ENCODE measurements at places on chromosomes 5 and 9.

GRCh38 chr9:69452110-69452782, 127.2 kb downstream of the ENTREP1 start:
- DNase-seq: no peak

DNA sequence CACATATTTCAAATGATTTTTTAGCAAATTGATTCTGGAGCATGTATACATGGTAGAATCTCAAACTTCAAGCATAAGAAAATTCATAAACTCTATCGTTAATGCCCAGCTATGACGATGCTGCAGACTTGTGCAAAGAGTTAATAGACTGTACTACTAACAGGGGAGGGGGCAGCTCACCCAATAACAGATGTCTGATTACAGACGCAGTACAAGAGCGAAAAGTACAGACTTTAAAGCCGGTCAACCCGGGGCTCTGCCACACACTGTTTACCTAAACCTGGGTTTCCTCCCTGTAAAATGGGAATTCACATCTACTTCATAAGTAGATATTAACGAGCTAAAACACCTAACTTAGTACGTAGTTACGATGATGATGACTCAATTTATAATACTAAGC, 651 bp downstream of the TRIM23 start:
- no peak for DNase-seq

DNA sequence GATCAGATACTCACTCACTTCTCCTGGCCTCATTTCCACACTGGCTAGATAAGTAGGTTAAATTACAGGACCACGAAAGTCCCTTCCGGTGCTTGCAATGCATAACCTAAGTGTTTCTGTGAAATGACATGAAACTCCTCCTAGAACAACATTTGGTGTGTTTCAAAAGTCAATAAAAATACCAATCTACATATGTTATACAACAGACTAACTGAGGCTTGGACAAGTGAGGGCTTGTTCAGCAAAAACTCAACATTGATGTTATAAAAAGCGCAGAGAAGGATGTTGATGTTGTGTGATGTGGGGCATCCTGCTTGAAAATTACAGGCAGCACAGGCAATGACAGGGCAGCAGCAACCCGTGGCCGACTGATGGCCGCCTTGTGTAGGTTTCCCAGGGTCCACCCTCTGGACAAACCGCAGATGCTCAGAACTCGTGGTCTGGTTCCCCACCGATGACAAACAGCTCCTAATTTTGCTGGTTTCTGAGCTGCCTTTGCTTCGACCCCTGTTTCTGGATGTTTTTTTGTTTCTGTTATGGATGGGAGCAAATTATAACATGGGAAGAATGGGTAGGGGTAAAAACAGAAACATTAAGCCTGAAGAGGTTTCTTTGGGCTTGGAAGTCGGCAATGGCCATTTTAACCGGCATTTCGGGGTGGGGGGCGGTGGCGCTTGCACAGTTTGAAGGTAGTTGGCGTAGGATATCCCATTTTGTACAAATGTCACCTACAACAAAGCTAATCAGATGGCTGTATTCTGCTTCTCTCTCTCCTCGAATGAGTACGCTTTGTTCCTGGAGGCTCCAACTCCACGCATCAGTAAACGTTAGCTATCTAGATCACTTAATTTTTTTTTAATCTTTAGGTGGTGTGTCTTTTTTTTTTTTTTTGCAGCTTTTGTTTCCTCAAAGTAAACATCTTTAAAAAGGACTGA, 116.1 kb downstream of the PDZD2 start:
- DNase-seq: no peak

DNA sequence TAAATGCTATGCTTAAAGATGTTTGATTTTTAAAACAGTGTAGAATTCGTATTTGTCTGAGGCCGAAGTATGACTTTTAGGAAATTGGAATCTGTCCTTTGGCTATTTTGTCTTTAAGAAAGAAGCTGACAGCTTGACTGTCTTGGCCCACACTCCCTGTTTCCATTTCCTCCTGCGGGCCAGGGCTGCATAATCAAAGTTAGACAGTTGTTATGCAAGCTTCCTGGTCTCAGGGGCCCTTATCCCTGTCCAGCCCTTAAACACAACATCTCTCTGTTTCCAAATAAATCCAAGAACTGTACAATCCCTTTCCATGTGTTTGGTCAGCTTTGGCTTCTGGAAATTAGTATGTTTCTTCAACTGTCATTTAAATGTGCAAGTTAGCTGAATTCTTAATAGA, 54.6 kb upstream of the ECM2 start:
- DNase-seq: no peak

GRCh38 chr9:88396836-88397577, 8.8 kb downstream of the SPIN1 start:
- no peak for DNase-seq

- no peak for DNase-seq
Observed at GRCh38 chr9:90851444-90851843, 49.8 kb downstream of the SYK start.

- DNase-seq: no peak
Observed at GRCh38 chr5:144634138-144634537, 463.5 kb downstream of the KCTD16 start.

DNA sequence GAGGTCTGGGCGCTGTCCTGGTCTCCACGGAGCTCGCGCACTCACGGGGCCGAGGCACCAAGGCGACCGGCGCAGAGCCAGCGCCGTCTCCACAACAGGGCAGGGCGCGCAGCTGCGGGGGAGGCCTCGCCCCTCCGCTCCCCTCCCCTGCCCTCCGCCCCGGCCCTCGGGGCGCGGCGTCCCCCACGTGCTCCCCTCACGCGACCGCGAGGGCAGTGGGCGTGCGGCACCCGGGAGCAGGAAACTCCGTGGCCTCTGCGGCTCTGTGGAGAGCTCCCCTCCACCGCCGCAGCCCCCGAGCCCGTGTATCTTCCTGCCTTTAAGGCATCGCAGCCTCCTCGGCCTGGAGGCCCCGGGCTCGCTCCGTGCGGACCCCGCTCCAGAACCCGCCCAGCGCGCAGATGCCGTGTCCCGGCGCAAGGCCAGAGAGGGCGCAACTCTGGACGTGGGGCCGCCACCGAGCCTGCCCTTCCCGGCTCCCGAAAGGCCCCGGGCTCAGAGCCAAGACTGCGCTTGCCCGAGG, 708 bp upstream of the TUBB4B start:
- peak; percentile 50 for DNase-seq

DNA sequence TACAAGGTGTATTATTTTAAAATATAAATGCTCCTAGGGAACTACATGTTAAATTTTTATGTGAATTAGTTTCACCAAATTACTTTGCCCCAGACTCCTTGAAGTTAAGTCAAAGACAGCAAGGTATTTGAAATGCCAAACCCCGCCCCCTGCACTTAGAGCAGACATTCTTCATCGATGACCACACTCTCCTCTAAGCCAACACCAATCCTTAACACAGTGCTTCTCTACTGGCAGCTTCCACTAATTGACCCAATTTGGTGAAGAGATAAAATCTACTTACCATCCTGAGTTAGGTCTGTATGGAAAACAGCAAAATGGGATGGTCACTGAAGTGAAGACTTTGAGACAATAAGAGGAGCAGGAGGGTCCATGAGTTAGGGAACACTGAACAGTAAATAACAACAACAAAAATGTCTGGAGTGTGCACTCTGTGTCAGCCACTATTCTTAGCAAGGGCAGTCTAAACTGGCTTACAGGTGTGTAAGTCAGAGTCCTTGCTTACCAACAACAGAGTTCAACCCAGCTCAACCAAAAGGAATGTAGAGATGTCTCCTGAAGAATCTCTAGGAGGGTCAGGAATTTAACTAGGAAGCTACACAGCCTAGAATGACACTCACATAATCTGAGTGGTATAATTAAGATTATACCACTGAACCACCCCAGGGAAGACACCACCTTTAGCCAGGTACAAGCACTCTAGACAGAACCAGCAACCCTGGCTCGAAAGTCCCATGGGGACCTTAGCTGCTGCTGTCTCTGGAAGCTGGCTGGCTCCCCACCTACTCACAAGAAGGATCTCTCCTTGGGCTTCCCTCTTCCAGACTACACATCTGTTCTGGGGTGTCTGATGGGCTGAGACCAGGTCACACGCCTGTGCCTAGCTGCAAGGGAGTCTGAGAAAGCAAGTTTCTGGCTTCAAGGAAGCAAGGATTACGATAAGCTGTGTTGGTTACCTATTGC, 8.8 kb upstream of the UBE2QL1 start:
- DNase-seq: no peak

GRCh38 chr5:163867738-163868137, 362.3 kb downstream of the MAT2B start:
- DNase-seq: no peak

Data from activated CD8-positive, alpha-beta memory T cell treated with anti-CD3 and anti-CD28 coated beads for 48 hours (primary cell).